GM12878 (cell line): ENCODE measurements at places on chromosomes 7 and 10.

DNA sequence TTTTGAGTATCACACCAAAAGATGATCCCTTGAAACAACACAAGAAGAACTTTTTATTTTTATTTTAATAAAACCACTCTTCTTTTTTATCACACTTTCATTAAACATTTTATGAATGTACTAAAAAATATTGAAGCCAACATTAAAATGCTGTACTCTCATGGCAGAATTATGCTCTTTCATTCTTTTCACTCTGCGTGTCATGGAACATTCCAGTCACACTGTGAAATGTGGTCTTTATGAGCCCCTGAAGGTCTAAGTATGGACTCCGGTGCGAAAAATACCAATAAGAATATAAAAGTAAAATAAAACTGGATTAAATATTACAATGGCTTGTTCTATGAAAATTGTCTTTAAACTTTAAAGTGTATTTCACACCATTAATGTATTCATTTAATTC, 148.4 kb downstream of the TMEM26 start:
- no peak for DNase-seq

DNA sequence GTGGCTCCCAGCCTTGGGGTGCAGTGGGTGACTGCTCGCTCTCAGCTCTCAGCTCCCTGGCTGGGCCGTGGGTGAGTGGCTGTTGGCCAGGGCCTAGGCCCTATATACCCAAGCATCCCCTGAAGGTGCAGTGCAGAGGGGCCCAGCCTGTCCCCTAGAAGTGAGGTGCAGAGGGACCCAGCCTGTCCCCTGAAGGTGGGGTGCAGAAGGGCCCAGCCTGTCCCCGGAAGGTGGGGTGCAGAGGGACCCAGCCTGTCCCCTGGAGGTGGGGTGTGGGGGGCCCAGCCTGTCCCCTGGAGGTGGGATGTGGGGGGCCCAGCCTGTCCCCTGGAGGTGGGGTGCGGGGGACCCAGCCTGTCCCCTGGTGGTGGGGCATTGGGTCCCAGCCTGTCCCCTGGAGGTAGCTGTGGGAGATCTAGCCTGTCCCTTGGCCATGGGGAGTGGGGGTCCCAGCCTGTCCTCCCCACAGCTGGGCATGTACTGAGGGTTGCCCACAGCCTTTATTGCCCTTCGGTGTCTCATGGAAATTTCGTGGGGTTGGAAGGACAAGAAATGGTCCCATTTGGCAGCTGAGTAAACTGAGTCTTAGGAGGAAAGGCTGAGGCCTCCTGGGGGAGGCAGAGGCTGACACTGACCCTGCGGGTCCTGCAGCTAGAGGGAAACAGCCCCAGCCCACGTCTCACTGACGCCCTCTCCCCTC, 17.5 kb upstream of the LFNG start:
- DNase-seq = no peak

DNA sequence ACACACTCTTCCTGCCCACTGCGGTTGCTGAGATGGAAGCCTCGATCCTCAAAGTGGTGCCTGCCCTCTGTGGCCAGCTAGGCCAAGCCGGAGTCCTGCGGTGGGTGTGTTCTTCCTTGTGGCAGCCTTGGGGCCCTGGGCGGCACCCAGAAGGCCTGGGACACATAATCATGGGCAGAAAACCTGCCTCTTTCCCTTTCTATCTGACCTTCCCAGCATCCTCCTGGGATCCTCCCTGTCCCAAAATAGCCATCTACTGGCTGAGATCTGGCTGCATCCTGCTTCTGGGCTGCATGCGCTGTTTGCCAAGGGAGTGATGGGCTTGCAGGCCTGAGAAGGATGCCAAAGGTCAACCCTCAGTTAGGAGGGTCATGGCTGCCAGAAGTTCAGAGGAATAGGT, 23.9 kb downstream of the COL13A1 start:
- DNase-seq = no peak

GRCh38 chr7:11346302-11346701, 372.6 kb downstream of the PHF14 start:
- no peak for DNase-seq

GRCh38 chr7:16989811-16990413, 108.1 kb upstream of the AGR3 start:
- no peak for DNase-seq

DNA sequence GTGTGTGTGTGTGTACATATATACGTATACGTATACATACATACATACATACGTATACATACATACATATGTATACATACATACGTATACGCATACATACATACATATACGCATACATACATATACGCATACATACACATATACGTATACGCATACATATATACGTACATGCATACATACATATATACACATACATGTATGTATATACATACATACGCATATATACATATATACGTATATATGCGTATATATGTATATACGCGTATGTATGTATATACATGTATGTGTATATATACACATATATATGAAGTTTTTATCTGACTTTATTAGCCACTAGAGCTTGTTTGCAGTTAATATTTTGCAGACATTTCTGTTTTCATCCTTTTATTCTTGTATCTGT, 63.3 kb downstream of the TBC1D12 start:
- no peak for DNase-seq

GRCh38 chr10:116540814-116541213, 4.9 kb upstream of the PNLIP start:
- DNase-seq = no peak

GRCh38 chr7:108442039-108442568, 14.1 kb downstream of the NRCAM start:
- no peak for DNase-seq

DNA sequence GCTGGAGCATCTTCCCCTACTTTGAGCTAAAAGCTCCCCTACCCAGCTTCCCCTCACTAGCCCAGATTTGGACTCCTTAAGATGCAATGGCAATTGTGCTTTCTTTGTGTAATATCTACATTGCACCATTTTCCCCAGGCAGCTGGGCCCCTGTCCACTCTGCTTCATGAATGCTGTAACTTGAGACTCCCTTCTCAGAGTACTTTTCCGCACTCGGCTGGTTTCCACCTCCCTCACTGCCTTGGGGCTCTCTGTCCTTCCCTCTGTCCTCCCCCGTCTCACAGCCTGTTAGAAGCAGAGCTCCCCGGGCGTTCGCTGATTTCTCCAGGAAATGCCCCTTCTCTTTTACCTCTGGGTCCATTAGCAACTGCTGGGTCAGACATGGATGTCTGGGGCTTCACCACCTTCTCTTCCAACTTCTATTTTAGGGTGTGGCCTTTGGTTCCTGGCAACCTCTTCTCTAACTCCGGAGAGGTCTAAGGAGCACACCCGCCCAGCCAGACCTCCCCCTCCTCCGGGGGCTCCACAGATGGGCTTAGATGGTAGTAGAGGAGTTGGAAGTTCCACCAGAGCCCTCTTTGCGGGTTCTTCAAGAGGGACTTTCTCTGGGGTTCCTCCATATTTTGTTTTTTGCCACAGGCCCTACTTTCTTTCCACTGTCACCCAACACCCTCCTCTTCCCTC, 2.9 kb upstream of the TMEM72 start:
- no peak for DNase-seq

DNA sequence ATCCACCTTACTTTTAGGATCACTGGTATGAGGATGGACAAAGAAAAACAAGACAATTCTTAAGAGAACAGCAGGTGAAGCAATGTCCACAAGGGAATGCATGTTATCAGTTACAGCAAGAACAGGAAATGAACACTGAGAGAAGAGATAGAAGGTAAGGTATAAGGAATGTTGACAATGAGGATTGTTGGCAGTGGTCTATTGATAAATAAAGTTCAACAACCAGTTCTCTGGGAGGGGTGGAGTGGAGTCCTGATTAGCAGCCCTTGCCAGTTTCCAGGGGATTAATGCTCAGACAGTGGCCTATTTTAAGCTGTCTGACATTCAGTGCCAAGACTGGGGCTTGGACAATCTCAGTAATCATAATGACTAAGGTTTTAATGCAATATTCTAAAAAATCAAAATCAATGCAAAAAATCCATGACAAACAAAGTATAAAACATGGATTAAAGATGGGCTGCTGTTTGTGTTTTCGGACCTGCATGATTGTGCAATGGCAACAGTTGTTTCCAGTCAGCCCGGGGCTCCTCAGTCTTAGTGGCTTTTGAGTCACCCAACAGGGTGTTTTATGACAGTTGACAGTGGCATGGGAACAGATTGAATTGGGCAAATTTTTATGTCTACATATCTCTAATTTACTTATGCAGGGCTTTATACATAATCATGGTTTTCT, 13.8 kb upstream of the AKR1B1 start:
- no peak for DNase-seq

GRCh38 chr10:92478536-92478935, 95.4 kb downstream of the IDE start:
- no peak for DNase-seq

DNA sequence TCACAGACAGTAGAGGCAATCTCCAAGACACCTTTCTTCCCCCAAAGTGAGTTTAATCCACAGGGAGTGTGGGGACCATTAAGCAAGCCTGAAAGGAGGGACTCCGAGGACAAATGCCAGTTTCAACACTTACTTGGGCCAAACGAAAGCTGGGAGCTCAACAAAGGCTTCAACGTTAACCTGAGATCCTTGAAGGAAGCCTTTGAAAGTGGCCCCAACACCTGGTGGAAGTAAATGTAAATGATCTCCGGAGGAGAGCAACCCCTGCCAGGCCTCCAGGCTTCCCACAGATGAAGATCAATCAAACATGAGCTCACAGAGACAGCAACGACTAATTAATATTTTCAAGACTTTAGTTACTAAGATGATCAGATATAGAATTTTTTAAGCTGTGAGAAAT, 103.8 kb downstream of the PIP4K2A start:
- no peak for DNase-seq

DNA sequence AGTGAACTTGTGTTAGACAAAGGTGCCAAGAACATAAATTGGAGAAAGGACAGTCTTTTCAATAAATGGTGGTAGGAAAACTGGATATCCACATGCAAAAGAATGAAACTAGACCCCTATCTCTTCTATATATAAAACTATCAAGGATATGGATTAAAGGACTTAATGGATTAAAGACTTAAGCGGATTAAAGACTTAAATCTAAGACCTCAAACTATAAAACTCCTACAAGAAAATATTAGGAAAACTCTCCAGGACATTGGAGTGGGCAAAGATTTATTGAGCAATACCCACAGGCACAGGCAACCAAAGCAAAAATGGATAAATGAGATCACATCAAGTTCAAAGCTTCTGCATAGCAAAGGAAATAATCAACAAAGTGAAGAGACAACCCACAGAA, 242.9 kb upstream of the MEOX2 start:
- DNase-seq = no peak

DNA sequence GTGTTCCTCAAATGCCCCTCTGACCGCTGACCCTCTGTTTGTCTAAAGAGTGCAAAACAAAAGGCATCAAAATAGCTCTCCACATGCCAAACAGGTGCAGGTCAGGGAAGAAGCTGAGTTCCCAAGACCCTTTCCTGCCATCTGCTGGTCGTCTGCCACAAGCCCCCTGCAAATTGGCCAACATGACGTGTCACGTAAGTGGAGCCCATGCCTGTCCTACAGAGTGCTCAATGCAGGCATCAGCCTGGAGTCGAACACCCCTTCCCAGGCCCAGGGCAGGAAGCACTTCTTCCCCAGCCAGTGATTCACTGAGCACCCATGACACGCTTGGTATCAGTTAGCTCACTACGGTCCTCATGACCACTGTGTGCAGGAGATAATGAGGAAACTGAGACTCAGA, 14.1 kb downstream of the TMEM72 start:
- no peak for DNase-seq

DNA sequence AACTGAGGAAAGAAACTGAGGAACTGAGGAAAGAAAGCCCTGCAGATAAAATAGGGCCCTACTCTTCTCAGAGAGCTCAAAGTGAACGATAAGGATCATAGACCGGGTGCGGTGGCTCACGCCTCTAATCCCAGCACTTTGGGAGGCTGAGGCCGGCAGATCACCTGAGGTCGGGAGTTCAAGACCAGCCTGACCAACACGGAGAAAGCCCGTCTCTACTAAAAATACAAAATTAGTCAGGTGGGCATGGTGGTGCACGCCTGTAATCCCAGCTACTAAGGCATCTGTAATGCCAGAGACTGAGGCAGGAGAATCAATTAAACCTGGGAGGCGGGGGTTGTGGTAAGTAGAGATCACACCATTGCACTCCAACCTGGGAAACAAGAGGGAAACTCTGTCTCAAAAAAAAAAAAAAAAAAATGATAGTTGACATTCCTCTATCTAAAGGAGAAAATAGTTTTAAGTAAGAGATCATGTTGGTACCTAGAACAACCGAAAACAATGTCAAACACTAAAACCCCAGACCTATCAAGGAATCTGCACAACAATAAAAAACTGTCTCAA, 2.5 kb downstream of the MKRN1 start:
- DNase-seq = no peak

- no peak for DNase-seq
Measured at GRCh38 chr7:139735466-139735865, 42.3 kb downstream of the HIPK2 start.

DNA sequence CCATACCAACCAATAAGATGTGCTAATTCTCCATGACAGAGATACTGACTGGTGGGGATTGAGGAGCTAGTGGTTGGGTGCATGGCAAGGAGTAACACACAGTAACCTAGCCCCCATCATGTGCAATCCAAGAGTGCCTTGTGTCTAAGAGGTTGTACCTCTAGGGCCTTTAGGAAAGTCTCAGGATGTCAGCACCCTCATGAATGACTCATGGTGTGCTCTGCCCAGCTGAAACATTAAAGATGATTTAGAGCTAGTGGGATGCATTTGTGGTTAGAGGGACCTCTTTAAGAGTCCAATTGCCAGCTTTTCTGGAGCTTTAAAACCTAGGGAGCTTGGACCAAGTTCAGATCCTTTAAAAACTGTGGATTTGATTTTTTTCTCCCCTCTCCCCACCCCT, 181.1 kb downstream of the HERPUD2 start:
- no peak for DNase-seq

- DNase-seq = no peak
Measured at GRCh38 chr10:121880895-121881294, 46.9 kb downstream of the ATE1 start.

DNA sequence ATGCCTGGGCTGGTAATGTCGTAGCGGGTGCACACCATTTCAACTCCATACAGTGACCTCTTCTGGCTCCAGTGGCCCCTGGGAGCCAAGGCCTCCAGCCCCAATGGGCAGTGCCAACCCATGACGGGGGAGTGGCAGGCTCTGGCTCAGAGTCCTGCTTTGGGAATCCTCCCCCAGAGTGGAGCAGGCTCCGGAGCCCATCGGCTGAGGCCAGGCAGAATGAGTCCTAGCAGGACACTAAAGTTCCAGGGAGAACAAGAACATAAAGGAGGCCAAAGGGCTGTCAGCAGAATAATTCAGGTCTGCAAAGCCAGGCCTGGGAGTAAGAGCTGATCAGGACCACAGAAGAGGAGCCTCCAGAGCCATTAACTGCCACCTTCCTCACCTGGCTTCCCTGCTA, 33.3 kb downstream of the LBX1 start:
- no peak for DNase-seq

GRCh38 chr7:42574685-42575084, 337.2 kb downstream of the C7orf25 start:
- DNase-seq = no peak

GRCh38 chr7:89232-90019, 102.9 kb upstream of the FAM20C start:
- no peak for DNase-seq

DNA sequence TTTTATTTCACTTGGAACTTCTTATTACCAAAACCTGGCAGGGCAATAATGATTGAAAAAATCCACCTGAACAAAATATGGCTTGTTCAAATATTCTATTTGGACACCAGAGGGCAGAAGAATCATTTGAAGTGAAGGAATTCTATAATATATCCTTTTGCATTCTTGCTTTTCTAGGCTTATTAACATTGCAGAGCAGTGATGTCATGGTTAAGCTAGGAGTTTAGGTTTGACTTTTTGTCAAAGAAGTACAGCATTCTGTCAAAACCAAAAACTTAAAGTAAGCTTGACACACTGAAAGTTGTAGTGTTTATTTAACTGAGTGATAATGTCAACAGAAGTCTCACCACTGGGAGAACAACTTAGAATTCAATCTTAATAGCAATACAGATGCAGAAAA, 156.0 kb downstream of the SEMA3D start:
- no peak for DNase-seq
